Naive thymus-derived CD8-positive, alpha-beta T cell (primary cell): ENCODE measurements at places on chromosomes 5 and 9. TPM values are rescaled to one million over a fixed set of nuclear protein-coding genes. Genes with fewer than 3 reads are reported as not detected.

Gene SV2C
- polyA plus RNA-seq, result not detected

Gene PRDM9
- not detected for polyA plus RNA-seq

DNA sequence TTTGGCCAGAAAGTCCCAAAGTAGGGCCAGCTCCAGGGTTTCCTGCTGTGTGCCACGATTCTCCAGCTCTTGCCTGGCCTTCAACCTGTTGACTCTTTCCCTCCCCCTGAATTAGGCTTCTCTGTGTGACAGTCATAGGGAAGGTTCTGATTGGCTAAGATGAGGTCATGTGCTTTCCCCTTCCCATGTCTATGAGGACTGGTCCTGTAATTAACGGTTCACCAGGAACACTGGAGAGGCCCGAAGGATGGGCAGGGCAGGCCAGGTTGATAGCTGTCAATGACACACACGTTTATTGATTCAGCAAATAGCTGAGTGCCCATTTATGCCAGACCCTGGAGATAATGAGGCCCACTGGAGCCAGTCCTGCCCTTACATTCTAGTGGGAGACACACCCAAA is 9.0 kb upstream of the PRR7 start:
- DNase-seq, result no peak

GRCh38 chr9:79577969-79578723 is 6.4 kb downstream of the TLE4 start:
- DNase-seq, result no peak

- DNase-seq, result no peak
Observed at GRCh38 chr5:167709625-167710024, 581.8 kb upstream of the WWC1 start.

GRCh38 chr5:3597167-3598007 is 1.8 kb downstream of the IRX1 start:
- no peak for DNase-seq

- DNase-seq, result no peak
Observed at GRCh38 chr5:107486489-107486888, 184.2 kb downstream of the EFNA5 start.
